Activated CD8-positive, alpha-beta memory T cell treated with anti-CD3 and anti-CD28 coated beads, Interleukin-2, amount 50 U/mL, for 4 hours (primary cell): ENCODE measurements at places on chromosomes 4 and X.

GRCh38 chrX:47204970-47205369 lies 11.3 kb downstream of the UBA1 start:
- DNase-seq, result no peak

DNA sequence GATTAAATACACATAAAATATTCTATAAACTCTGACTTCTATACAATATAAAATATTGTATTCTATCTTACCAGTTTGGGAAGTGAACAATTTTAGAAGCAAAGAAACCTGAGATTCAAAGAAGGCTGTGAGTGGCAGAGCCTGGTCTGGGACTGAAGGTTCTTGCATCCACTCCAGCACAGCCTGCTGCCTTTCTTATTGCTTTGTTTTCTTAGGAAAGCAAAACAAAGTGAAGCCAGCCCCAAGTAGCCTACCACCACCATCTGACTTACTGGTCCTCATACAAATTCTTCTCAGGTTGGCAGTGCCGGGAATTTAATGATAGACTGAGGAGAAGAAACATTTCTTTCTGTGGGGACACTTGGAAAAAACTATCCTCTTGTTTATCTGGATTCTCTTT lies 129.7 kb upstream of the SMAD1 start:
- DNase-seq, result no peak

DNA sequence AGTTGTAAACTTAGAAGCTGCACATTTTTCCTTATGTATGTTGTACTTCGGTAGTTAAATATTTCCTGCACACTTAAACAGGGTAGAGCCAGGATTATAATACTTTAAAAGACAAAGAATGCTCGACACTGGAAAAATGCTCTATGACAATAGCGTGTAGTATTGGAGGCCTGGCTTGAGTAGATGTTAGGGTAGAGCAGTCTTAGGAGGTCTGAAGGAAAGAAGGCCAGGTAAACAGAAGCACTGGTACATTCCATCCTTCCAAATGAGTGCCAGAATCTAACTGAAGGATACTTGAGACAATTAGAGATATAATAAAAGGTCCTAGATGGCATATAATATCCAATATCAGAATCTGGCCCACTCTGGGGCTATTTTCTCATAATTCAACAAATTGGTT lies 42.3 kb downstream of the ATXN3L start:
- DNase-seq, result no peak

- no peak for DNase-seq
Observed at GRCh38 chr4:182133033-182133432, 110.2 kb upstream of the TENM3 start.

GRCh38 chr4:108303488-108304177 lies 134.9 kb upstream of the LEF1 start:
- DNase-seq, result no peak

DNA sequence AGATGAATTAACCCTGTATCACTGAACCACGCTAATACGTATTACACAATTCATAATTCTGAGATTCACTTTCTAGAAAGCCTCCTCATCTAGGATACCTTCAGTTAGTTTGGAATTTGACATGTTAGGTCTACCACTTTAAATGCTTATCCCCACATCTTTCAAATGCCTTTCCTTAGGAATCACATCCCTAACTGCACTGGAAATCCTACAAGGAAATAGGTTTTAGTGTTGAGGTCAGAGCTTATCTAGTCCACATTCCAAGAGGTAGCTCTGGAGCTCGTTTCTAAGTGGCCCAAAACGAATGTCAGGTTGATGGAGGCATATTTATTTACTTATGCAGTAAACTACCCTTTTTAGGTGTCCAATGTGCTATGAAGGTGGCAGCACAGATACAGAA lies 18.0 kb downstream of the PDHA1 start:
- no peak for DNase-seq
